ENCODE measurements at places on chromosomes 12 and 14. TPM values are rescaled to one million over a fixed set of nuclear protein-coding genes. Genes with fewer than 3 reads are reported as not detected.

The STON2 gene
- 61.4 TPM for total RNA-seq

The TPPP2 gene
- 0.62 TPM for total RNA-seq

DNA sequence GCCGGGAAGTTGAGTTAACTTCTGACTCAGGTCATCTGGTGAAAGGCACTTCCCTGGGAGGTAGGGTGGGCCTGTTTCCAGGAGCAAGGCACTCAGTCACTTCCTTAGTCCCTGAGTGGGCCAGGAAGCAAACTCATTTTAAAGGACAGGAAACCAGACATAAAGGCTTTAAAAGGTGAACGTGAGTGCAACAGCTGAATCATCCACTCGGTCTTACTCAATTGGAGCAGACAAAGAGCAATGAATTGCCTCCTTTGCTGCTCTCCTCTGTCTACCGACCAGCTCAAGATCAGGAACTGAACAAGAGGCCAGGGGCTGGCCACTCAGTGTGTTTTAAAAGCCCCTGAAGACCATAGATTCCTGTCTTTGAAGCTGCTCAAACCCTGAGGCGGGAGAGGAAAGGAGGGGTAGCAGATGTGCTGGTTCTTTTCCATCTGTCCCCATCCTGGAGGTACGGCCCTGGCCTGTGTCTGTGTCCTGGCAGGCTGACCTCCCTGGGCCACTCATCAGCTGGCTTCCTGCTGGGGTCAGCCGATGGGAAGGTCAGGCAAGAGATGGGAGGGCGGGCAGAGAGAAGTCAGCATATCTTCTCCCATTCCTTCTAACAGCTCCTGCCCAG is 148.9 kb downstream of the PPM1H start:
- peak; percentile 63 for DNase-seq

DNA sequence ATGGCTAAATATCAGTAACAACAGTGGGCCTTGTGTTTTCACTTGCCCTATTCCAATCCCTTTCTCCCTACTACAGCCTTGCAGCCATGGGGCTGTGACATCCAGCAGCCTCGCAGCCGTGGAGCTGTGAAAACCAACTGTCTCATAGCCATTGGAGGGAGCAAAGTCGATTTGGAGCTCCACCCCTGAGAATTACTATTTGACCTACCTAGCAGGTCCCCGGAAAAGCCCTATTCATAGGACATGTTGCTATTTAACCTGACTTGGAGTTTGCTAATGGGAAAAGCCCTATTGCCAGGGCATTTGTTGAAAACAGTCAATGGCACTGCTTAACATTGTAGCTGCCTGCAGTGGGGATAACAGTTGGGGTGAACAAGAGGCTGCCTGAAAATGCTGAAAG is 33.3 kb downstream of the ERG28 start:
- DNase-seq, result no peak

All from ureter (tissue), 1 donor.